ENCODE measurements at places on chromosomes 4 and X. TPM values are rescaled to one million over a fixed set of nuclear protein-coding genes. Genes with fewer than 3 reads are reported as not detected.

Gene MAP9
- total RNA-seq = 32.4 TPM

Gene MAML3
- total RNA-seq = 18.8 TPM

Gene RAB40A
- total RNA-seq = 29.5 TPM

Gene SSX1
- total RNA-seq = 6.0 TPM

- no peak overlapping the region for H3K27ac ChIP-seq
- H3K27me3 ChIP-seq = no peaks in the 10 kb centered on the region
- no peak overlapping the region for H3K4me3 ChIP-seq
- DNase-seq = no peak
- H3K36me3 ChIP-seq = no peaks in the 10 kb centered on the region
Measured at GRCh38 chr4:137463377-137464003, 68.8 kb downstream of the PCDH18 start.

GRCh38 chrX:119617517-119618164 lies 11.4 kb upstream of the NKRF start:
- H3K4me1 ChIP-seq = no peaks in the 10 kb centered on the region
- H3K27ac ChIP-seq = no peak overlapping the region
- no peaks in the 10 kb centered on the region for H3K27me3 ChIP-seq
- no peak overlapping the region for H3K4me3 ChIP-seq
- no peak for DNase-seq
- no peaks in the 10 kb centered on the region for H3K36me3 ChIP-seq

DNA sequence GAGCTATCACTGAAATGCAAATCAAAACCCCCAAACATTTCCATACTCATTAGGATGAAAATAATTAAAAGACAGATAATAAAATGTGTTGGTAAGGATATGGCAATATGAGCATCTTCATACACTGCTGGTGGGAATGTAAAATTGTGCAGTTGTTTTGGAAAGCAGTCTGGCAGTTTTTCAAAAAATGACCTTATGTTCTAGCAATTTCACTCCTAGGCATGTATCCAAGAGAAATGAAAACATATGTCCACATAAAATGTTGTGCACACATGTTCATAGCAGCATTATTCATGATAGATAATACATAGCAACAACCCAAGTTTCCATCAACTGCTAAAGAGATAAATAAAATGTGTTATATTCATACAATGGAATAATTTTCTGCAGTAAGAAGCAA lies 14.8 kb upstream of the GPRASP2 start:
- H3K27me3 ChIP-seq = no peaks in the 10 kb centered on the region
- H3K4me3 ChIP-seq = no peak overlapping the region
- no peak for DNase-seq
- no peak overlapping the region for H3K27ac ChIP-seq
- H3K36me3 ChIP-seq = no peaks in the 10 kb centered on the region

- no peak for DNase-seq
- H3K4me1 ChIP-seq = no peaks in the 10 kb centered on the region
- no peaks in the 10 kb centered on the region for H3K27me3 ChIP-seq
- H3K36me3 ChIP-seq = no peaks in the 10 kb centered on the region
Measured at GRCh38 chr4:105352826-105353225, 121.0 kb downstream of the PPA2 start.

GRCh38 chr4:173357939-173358338 lies 12.8 kb upstream of the SAP30 start:
- no peaks in the 10 kb centered on the region for H3K36me3 ChIP-seq
- no peaks in the 10 kb centered on the region for H3K4me1 ChIP-seq
- no peak for DNase-seq
- H3K27me3 ChIP-seq = no peaks in the 10 kb centered on the region

GRCh38 chr4:52198294-52198693 lies 147.2 kb downstream of the SPATA18 start:
- H3K27ac ChIP-seq = no peak overlapping the region
- H3K36me3 ChIP-seq = no peaks in the 10 kb centered on the region
- no peak for DNase-seq
- no peaks in the 10 kb centered on the region for H3K27me3 ChIP-seq
- no peak overlapping the region for H3K4me3 ChIP-seq

- DNase-seq = peak; percentile 83
- no peak overlapping the region for H3K4me3 ChIP-seq
- no peaks in the 10 kb centered on the region for H3K27me3 ChIP-seq
- no peaks in the 10 kb centered on the region for H3K36me3 ChIP-seq
- no peaks in the 10 kb centered on the region for H3K4me1 ChIP-seq
Measured at GRCh38 chrX:150772150-150772970, 79.2 kb downstream of the MTMR1 start.

- no peaks in the 10 kb centered on the region for H3K4me1 ChIP-seq
- H3K4me3 ChIP-seq = no peak overlapping the region
- no peak overlapping the region for H3K27ac ChIP-seq
- H3K27me3 ChIP-seq = no peaks in the 10 kb centered on the region
- peak; percentile 63 for DNase-seq
Measured at GRCh38 chrX:69093960-69094871, 71.0 kb downstream of the PJA1 start.

- H3K27me3 ChIP-seq = no peaks in the 10 kb centered on the region
- H3K4me1 ChIP-seq = no peaks in the 10 kb centered on the region
- no peak overlapping the region for H3K4me3 ChIP-seq
- no peak overlapping the region for H3K27ac ChIP-seq
- H3K36me3 ChIP-seq = no peaks in the 10 kb centered on the region
Measured at GRCh38 chrX:126394681-126395080, 157.9 kb downstream of the DCAF12L1 start.

DNA sequence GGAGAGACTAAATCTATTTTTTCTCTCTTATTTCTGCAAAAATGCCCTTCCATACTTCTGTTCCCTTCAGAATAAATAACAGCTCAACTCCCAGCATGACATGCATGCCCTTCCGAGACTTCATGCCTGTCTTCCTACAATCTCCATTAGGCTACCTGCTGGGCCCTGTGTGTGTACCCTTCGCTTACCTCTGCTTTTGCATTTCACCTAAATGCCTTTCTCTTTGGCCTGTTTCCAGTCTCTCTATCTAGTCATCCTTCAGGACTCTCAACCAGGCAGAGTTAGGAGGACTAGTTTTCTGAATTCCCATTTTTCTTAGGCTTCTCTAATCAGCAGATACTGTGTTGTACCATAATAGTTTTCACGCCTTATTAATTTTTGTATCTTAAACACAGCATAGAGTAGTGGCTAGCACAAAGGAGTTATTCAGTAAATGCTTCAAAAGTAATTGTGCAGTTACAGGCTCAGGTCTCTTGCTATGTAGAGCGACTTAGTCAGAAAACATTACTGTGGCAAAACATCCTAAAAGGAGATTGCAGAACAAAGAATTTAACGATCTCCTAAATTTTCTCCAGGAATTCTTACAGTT lies 20.5 kb downstream of the SEPTIN11 start:
- H3K27me3 ChIP-seq = no peaks in the 10 kb centered on the region
- H3K36me3 ChIP-seq = no peaks in the 10 kb centered on the region
- H3K27ac ChIP-seq = no peak overlapping the region
- DNase-seq = no peak

DNA sequence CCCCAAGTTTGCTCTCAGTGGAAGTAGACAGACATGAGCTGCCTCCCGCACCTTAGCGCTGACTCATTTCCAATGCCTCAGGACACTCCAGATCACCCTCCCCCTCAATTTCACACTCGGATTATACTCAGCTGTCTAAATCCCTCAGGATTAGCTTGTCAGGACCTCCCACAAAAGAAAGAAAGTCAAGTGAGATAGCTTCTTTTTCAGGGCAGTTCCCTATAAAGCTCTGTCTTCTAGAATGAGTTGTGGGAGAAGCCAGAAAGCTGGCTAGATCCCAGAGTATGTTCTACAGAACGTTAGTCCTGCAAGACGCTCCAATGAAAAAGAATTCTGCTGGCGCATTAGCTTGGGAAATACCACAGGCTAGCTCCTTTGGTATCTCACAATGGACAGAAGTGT lies 51.2 kb upstream of the MTNR1A start:
- no peak overlapping the region for H3K4me3 ChIP-seq
- H3K4me1 ChIP-seq = no peaks in the 10 kb centered on the region
- no peaks in the 10 kb centered on the region for H3K27me3 ChIP-seq
- H3K36me3 ChIP-seq = no peaks in the 10 kb centered on the region
- H3K27ac ChIP-seq = no peak overlapping the region
- DNase-seq = no peak

GRCh38 chrX:82627568-82627967 lies 880.5 kb upstream of the POU3F4 start:
- H3K4me3 ChIP-seq = no peak overlapping the region
- H3K4me1 ChIP-seq = no peaks in the 10 kb centered on the region
- no peaks in the 10 kb centered on the region for H3K27me3 ChIP-seq
- DNase-seq = no peak

GRCh38 chrX:37315511-37316248 lies 33.5 kb upstream of the PRRG1 start:
- DNase-seq = no peak
- no peaks in the 10 kb centered on the region for H3K27me3 ChIP-seq
- no peaks in the 10 kb centered on the region for H3K36me3 ChIP-seq
- no peak overlapping the region for H3K4me3 ChIP-seq
- no peak overlapping the region for H3K27ac ChIP-seq
- no peaks in the 10 kb centered on the region for H3K4me1 ChIP-seq

- H3K27me3 ChIP-seq = no peaks in the 10 kb centered on the region
- no peak for DNase-seq
- H3K36me3 ChIP-seq = no peaks in the 10 kb centered on the region
Measured at GRCh38 chr4:82865592-82865991, 25.4 kb downstream of the SEC31A start.
